Naive thymus-derived CD8-positive, alpha-beta T cell (primary cell): ENCODE measurements at places on chromosomes 3 and 15. TPM values are rescaled to one million over a fixed set of nuclear protein-coding genes. Genes with fewer than 3 reads are reported as not detected.

DNA sequence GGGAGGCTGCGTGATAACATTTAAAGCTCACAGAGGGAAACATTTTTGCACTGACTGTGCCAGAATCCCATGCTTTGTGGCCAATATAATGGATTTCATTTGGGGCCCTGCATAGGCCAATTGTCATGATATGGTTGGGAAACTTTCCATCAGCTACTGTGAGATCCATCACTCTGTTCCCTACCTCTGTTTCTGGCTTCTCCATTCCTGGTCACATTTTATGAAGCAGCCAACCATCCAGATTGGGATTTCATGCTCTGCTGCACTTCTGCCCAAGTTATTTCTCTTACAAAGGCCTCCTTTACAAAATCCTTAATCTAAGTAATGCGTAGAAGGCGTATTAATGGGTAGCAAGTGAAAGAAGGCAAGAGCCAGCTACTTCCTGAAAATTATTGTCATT, 221.1 kb downstream of the LRTM1 start:
- DNase-seq, result no peak

DNA sequence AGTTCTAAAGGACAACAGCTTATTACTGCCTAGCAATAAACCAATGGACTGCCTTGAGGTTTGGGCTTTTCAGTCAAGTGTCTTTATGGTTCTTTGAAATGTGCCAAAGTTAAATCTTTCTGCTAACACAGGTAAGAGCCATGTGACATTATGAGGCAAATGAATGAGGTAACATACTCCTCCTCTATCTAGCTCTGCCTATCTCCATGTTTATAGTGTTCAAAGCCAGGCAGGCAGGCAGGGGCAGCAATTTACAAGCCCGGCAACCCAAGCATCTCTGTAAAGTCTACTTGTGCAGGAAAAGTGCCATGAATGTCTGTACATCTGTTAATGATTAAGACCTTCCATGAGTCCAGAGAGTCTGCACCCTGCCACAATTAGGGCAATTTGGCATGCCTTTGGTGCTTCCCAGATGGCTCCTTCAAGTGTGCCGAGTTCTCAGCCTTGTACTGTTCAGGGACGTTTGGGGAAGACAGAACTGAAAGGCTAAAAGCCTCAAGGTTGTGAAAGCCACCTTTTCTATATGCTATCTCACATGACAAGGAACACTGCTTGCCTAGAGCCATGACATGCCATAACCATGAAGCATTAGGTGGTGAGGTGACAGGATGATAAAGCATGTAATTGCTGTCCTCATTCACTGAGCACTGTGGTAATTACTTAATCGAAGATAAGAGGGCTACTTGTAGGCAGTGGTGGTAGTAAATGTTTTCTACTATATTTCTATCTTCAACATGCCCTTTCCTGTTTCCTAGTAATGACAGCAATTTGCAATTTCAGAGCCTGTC, 41.4 kb upstream of the EIF1B start:
- no peak for DNase-seq

DNA sequence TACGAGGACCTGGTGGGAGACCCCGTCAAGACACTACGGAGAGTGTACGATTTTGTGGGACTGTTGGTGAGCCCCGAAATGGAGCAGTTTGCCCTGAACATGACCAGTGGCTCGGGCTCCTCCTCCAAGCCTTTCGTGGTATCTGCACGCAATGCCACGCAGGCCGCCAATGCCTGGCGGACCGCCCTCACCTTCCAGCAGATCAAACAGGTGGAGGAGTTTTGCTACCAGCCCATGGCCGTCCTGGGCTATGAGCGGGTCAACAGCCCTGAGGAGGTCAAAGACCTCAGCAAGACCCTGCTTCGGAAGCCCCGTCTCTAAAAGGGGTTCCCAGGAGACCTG, 2.5 kb downstream of the CHST2 start:
- no peak for DNase-seq

DNA sequence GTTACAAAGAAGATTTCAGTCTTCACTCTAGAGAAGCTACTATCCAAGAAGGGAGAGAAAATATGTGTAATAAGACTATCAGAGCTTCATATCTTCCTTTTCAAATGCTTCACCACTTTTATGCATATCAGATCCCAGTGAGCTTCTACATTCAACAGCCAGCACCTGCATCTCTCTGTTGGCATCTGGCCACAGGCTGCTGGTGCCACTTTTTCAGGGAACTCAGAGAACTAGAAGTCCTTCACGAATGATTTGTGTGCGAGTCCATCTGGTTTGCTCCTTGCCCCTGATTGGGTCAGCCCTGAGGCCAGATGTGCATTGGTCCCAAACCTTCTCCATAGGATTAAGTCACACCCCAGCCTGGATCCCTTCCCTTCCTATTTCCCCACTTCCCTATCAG, 22.1 kb downstream of the SNTN start:
- no peak for DNase-seq

FOXB1 gene
- total RNA-seq, result not detected

SLC28A2 gene
- total RNA-seq, result not detected
